ENCODE measurements at places on chromosomes 12 and 14.

- no peak for DNase-seq
These were observed 6.5 kb downstream of the NOC4L start for GRCh38 chr12:132150780-132151144.

GRCh38 chr12:8819666-8819980 lies 2.8 kb upstream of the A2ML1 start:
- no peak for DNase-seq

DNA sequence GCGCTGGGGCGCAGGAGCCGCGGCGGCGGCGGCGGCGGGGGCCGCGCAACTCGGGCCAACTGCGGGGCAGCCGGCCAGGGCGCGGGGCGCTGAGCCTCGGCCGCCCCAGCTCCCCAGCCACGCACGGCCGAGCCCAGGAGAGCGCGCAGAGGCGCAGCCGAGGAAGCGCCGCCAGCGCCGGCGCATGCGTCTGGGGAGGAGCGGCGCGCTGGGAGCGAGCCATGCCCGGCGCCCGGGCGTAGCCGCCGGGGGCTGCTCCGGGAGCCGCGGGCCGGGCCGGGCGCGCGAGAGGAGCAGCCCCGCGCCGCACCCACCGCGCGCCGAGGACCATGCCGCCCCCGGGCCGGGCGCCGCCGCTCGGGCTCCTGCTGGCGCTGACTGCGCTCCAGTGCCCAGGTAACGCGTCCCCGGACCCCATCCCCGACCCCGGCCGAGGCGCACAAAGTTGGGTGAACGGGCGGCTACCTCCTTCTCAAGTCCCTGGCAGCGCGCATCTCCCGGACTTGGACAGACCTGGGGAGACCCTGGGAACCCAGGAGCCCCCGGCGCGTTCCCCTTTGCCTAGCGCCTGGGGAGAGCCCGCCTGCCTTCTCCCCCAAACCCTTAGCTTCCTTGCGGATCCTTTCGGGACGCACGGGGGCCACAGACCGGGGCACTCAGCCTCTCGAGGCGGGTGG lies 121.4 kb downstream of the AACS start:
- no peak for DNase-seq

- DNase-seq = no peak
These were observed 357.1 kb upstream of the SFSWAP start for GRCh38 chr12:131353826-131354225.

- no peak for DNase-seq
These were observed 279.9 kb downstream of the IPO8 start for GRCh38 chr12:30415777-30416176.

- DNase-seq = no peak
These were observed 91.6 kb upstream of the PTPRQ start for GRCh38 chr12:80352474-80352873.

DNA sequence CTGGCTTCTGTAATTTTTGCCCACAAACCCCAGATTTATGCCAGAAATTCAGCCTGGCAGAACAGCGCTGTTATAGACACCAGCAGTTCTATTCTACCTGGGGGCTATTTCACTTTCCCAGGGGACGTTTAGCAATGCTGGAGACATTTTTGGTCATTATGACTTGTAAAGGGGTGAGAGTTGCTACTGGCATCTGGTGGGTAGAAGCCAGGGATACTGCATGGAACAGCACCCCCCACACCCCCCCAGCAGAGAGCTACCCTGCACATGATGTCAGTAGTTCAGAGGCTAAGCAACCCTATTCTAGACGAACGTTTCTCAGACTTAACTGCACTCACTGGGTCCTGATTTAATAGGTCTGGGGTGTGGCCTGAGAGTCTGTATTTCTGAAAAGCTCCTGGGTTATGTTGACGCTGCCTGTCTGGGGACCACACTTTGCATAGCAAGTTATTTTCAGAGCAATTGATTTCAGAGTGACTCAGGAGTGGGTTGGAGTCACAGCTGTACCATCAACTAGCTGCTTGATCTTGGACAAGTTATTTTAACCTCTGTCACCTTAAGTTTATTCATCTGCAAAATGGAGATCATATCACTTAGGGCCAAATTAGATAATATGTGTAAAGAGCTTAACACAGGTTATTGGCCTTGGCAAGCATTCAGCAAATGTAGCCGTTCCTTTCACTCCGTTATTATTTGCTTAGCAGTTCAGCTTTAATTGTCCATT lies 48.5 kb downstream of the CHST11 start:
- DNase-seq = no peak

- DNase-seq = peak; percentile 86
These were observed 26.2 kb upstream of the CHPT1 start for GRCh38 chr12:101671157-101671791.

GRCh38 chr12:132084621-132085290 lies 59.4 kb downstream of the DDX51 start:
- DNase-seq = peak; percentile 49

DNA sequence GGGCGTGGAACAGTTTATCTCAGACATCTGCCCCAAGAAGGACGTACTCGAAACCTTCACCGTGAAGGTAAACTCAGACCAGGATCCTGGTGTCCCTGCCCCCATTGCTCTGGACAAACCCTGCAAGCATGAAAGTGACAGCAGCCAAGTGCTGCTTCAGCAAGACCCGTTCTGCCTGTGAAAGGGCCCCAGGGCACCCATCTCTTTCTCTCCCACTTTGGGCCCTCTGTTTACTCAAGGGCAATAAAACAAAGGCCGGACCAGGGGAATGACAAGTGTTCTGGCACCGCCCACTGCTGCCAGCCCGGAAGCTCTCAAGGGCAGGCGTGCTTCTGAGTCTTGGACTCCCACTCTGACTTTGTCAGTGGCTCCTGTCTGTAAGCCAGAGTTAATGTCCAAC lies 35.3 kb downstream of the CD9 start:
- no peak for DNase-seq

- no peak for DNase-seq
These were observed 172.4 kb upstream of the GRIN2B start for GRCh38 chr12:14153803-14154202.

GRCh38 chr12:26340649-26341048 lies 145.3 kb downstream of the SSPN start:
- peak; percentile 96 for DNase-seq

DNA sequence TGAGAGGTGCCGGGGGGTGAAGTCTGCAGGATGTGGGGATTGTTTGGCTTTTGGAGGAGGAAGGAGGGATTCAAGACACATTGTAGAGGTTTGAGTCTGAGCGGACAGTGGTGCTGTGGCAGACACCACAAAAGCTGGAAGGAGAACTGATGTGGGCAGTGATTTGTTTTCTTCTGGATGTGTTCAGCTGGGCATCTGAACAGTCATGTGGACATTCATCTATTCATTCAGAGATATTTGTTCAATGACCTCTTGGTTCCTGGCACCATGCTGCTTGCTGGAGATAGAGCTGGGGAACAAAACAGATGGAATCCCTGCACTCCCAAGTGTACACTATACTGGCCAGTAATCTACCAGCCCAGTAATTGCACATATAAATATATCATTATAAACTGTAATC lies 64.0 kb downstream of the PTPN11 start:
- DNase-seq = no peak

DNA sequence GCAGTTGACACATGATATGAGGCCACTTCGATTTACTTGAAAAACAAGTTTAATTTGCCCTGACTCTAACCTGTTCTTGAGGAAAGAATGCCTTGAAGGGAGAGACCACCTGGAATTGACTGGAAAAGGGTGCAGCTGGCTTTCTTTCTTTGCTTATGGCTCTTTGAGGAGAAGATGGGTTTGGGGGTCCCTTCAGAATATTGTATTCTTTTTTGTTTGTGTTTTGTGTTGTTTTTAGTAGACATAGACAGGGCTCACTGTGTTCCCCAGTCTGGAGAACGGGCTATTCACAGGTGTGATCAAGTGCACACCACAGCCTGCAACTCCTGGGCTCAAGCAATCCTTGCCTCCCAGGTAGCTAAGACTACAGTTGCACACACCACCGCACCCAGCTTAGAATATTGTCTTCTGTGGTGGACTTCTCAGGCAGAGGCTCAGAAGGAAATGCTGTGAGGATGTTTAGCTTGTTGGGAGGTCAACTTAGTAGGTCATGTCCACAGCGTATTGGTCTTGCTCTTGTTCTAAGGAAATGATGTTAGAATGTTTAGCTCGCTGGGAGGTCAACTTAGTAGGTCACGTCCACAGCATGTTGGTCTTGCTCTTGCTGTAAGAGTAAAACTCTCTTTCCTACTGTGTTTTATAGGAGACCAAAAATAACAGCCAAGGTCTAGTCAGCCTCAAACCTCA lies 1.5 kb upstream of the NRL start:
- DNase-seq = no peak

GRCh38 chr14:68655021-68655831 lies 137.6 kb downstream of the ZFP36L1 start:
- no peak for DNase-seq

DNA sequence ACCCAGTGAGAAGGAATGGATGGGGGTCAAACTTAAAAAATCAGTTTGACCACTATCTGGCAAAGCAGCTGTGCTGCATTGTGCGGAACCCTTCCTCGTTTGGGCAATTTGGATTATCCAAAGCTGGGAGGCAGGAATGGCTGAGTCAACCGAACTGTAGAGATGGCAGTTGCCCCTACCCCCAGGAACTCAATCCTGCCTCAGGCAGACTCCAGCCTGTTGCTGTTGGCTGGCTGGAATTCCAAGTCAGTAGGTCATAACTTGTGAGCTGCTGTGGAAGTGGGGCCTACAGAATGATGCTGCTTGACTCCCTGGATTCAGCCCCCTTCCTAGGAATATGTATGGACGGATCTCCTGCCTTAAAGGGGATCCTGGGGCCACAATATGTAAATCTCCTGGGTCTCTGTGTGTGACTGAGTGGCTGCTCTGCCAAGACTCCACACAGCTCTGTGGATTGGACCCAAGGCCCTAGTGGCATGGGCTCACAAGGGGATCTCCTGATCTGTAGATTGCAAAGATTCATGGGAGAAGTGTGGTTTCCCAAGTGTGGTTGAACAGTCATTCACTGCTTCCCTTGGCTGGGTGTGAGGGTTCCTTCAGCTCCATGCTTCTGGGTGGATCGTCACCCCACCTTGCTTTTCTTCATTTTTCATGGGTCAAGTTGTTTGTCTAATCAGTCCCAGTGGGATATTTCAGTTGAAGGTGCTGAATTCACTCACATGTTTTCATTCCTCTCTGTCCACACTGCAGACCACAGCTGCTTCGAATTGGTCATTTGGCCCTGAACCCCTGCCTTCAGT lies 19.2 kb downstream of the LUM start:
- DNase-seq = no peak

DNA sequence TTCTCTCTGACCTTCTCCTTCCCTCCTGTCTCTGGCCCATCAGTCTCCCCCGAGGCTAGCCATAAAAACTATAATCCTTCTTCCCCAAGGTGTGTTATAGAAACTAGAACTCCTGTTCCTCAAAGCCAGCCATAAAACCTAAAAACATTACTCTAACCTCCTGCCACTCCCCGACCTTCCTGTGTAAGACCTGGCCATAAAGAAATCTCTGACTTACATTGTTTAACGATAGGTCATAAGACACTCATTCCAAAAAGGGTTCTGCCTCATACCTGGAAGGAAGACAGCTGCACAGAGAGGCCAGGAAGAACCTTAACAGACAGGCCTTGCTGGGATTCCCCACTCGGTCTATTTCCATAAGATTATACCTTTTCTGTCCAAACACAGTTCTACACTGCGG lies 70.9 kb upstream of the EEA1 start:
- DNase-seq = no peak

- DNase-seq = no peak
These were observed 514.6 kb downstream of the MED13L start for GRCh38 chr12:115762936-115763335.

- no peak for DNase-seq
These were observed at the start of gene ARHGAP9 for GRCh38 chr12:57479376-57480115. Gene ARHGAP9, minus strand, starts transcription at chr12:57479866. Its CDS starts 460 bp downstream, at chr12:57479406.

GRCh38 chr12:121255433-121255832 lies 41.1 kb downstream of the CAMKK2 start:
- no peak for DNase-seq

DNA sequence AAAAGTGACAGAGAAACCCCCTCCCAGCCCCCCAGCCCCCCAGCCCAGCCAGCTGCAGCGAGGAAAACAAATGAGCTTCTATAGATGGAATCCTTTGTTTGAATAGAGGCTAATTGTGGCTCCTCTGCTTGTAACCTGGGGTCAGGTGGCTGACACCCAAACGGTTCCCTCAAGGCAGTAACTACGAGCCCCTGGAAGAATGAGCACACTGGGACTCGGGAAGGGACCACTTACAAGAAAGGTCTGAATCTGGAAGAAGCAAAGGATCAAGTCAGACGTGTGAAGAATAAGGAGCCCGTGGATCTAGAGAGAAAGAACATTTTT lies 108.7 kb upstream of the FUT8 start:
- no peak for DNase-seq

DNA sequence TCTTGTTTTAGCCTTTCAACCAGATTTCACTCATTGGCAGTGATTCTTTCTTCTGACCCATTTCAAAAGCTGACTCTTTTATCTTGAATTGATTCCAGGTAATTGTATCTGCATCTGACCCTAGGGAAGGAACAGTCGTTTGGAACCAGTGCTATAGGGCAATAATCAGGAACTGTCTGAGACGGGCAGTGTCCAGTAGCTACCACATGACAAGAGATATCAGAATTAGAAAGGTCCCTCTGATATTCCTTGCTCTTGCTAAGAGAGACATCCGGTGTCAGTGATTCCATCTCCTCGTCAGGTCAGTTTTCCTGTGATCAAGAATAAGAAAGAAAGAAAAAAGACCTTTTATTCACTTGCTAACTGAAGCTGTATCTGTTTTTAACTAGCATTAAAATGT lies 47.8 kb upstream of the PDE3A start:
- DNase-seq = no peak

DNA sequence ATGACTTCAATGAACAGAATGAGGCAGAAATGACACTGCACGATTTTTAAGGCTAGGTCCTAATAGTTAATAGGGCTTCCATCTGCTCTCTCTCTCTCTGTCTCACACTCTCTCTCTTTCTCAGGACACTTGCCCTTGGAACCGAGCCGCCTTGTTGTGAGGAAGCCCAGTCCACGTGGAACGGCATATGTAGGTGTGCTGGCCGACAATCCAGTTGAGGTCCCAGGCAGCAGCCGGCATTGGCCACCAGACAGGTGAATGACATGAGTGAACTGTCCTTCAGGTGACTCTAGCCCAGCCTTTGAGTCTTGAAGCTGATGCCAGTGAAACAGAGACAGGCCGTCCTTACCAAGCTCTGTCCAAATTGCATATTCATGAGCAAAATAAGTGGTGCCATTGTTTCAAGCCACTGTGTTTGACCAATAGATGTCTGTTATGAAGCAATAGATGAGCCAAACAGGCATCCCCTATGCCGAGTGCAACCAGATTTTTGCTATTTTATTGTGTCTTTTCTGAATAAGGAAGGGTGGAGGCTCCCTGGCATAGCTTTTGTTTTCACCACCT lies 217.5 kb upstream of the LHX5 start:
- no peak for DNase-seq

GRCh38 chr12:1050059-1050707 lies 59.2 kb downstream of the ERC1 start:
- no peak for DNase-seq
